Ureter (tissue), 1 donor: ENCODE measurements at places on chromosomes 1 and 21. TPM values are rescaled to one million over a fixed set of nuclear protein-coding genes. Genes with fewer than 3 reads are reported as not detected.
A peak's percentile ranks its signal among the peaks of the same experiment; 100 is the strongest.

- DNase-seq: no peak
Measured at GRCh38 chr1:178871551-178872320, 859 bp upstream of the ANGPTL1 start.

Gene TIPRL
- 30.4 TPM for total RNA-seq

DNA sequence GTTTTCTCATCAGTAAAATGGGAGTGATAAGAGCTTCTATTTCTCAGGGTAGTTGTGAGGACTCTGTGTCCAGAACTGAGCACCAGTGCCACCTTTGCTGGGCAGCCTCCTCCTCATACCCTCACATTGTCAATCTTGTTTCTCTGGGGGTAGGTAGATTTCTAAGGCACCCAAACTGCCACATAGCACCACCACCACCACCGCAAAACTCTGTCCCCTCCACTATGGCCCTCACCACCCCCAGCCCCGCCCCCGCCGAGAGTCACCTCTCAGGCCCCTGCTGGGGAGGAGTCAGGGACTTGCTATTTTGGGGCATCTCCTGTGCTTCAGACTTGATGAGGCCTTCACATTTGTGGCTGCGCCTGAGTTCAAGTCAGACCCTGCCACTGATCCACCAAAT, 549.2 kb downstream of the PTPRU start:
- DNase-seq: no peak

DNA sequence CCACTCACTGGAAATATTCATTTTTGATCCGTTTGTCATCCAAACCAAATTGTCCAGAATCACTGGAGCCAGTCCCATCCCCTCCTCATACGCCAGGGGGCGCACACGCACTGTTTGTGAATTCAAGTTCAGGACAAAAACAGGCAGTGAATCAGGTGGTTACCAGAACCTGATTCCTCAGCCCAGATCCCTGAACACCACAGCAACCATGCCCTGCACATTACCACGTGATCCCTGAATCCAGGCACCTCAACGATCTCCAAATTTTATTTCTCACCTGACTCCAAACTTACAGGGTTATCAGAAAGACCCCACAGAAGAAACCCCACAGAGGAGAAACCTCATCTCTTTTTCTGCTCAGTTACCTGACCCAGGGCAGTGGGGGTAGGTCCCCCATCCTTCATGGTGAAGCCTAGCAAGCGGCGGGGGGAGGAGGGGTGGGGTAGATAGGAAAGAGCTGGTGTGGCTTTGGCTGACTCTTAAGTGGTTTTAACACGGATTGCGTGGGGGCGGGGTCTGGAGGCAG, 1.4 kb upstream of the PTPRF start:
- peak; percentile 88 for DNase-seq

Gene ZNF683
- total RNA-seq: 1.2 TPM

Gene ATP8B2
- 40.7 TPM for total RNA-seq

DNA sequence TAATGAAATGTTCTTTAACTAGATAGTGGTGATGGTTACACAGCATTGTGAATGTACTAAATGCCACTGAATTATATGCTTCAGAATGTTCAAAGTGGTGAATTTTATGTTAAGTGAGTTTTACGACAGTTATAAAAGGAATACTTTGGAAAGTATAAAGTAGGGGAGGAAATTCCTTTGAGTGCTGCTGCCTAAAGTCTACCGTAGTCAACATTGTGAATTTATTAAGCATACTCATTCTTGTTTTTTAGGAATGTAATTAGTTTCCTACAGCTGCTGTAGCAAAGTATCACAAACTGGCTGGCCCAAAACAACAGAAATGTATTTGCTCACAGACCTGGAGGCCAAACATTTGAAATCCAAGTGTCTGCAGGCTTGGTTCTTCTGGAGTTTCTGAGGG, 73.0 kb downstream of the SWT1 start:
- no peak for DNase-seq

Gene PIGR
- 670 TPM for total RNA-seq

DNA sequence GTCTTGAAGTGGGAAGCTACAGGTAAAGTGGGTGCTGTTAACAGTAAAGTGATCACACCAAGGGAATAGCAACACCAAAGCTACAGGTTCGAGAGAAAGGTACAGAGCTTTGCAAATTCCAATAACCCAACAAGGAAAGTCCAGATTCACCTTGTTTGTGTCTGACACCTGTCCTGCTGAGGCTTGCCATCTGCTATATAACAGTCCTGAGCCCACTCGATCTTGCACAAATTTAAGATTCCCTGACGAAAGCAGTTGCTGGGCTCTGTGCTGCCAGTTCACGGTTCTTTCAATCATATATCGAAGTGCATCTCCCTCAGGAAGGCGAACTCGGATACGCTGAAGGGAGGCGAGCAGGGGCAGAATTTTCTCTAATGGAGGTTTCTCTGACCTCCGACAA, 23.0 kb upstream of the SYT2 start:
- no peak for DNase-seq

Gene ZNF648
- 0.23 TPM for total RNA-seq

GRCh38 chr21:43976661-43977060, 35.4 kb upstream of the TRAPPC10 start:
- no peak for DNase-seq

GRCh38 chr1:27607239-27607804, 3.4 kb upstream of the AHDC1 start:
- DNase-seq: no peak

Gene PRAMEF1
- not detected for total RNA-seq

- DNase-seq: no peak
Measured at GRCh38 chr21:26563856-26564503, 9.1 kb downstream of the CYYR1 start.

DNA sequence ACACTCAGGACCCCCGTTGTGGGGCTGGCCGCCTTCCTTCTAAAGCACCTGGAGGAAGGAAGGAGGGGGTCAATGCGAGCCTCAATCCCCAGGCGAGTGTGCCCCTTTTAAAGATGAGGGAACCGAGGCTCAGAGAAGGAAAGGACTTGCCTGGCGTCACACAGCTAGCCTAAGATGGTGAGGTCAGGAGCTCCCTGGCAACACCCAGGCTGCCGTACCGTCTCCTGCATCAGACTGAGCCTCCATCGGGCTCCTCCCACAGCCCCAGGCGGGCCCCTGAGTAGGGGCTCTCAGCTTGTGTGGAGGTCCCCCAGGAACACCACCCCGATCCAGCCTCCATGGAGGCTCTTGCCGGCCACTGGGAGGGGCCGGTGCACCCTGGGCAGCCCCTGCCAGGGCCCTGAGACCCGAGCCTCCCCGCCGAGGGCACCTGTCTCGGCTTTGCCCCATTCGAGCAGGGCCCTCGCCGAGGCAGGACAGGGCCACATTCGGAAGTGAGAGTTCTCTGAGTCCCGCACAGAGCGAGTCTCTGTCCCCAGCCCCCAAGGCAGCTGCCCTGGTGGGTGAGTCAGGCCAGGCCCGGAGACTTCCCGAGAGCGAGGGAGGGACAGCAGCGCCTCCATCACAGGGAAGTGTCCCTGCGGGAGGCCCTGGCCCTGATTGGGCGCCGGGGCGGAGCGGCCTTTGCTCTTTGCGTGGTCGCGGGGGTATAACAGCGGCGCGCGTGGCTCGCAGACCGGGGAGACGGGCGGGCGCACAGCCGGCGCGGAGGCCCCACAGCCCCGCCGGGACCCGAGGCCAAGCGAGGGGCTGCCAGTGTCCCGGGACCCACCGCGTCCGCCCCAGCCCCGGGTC, at the start of gene AIRE:
AIRE (plus strand) TSS at position 739 of the 855 bp plus-strand sequence. CDS start 131 bp downstream, outside the sequence.
- no peak for DNase-seq
